ENCODE measurements at places on chromosomes 6 and 20.

DNA sequence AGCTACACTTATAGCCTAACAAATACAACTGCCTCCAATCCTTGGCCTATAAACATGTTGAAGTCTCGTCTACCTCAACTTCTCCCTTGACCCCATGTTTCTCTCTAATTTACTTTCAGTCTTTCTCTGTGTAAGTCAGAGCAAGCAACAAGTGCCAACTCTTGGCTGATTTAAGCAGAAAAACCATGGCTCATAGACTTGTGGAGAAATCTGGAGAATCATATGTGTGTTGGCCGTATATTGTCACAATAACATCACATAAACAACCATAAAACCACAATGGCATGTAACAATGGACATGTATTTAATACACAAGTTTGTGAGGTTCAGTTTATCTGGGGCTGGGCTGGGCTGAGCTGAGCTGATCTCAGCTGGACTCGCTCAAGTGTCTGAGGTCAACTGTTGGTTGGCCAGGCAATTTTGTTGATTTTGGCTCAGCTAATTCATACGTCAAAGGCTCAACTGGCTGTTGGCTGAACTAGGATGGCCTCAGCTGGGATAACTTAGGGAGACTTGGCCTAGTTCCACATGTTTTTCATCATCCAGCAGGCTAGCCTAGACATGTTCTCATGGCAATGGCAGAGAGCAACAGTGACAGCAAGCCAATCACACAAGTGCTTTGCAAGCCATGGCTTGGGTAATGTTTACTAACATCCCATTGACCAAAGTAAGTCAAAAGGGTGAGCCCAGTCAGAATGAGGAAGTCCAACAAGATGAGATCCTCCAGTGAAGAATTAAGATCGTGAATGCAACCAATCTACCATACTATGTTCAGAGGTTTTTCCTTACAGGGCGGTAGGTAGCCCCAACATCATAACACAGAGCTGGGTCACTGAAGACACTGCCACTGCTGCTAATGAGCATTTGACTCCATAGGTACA lies 12.9 kb upstream of the TBC1D22B start:
- DNase-seq, result no peak

DNA sequence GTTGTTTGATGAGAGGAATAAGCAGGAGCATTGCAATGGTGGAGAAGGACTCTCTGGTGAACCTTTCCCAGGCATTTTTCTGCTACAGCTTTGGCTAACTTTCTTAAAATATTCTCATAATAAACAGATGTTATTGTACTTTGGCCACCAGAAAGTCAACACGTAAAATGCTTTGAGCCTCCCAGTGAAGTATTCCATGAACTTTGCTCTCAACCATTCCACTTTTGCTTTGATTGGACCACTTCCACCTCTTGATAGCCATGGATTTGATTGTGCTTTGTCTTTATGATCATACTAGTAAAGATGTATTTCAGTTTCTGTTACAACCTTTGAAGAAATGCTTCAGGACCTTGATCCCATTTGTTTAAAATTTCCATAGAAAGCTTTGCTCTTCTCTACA lies 241.1 kb downstream of the TENT5A start:
- no peak for DNase-seq

- DNase-seq, result no peak
Measured at GRCh38 chr6:84061174-84061573, 27.6 kb downstream of the MRAP2 start.

- DNase-seq, result peak; percentile 9
Measured at GRCh38 chr6:168113226-168113625, 34.2 kb upstream of the FRMD1 start.

DNA sequence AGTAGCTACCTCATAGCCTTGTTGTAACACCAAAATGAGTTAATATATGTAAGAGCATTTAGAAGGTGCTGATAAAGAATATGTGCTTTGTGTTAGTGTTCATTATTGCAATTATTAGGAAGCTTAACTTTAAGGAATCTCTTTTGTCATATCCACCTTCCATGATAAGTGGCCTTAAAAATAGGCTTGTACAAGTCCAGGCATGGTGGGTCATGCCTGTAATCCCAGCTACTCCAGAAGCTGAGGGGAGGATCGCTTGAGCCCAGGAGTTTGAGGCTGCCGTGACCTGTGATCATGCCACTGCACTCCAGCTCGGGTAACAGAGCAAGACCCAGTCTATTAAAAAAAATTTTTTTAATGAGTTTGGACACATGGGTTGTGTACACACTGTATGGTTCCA lies 285.5 kb downstream of the ZFAND3 start:
- no peak for DNase-seq

GRCh38 chr6:36651659-36652379 lies 26.7 kb upstream of the CDKN1A start:
- no peak for DNase-seq

- no peak for DNase-seq
Measured at GRCh38 chr20:57685146-57685758, 24.6 kb downstream of the PMEPA1 start.

- DNase-seq, result peak; percentile 41
Measured at GRCh38 chr20:50111120-50111828, 1.7 kb downstream of the UBE2V1 start.

- no peak for DNase-seq
Measured at GRCh38 chr6:42889815-42890214, 10.4 kb downstream of the RPL7L1 start.

DNA sequence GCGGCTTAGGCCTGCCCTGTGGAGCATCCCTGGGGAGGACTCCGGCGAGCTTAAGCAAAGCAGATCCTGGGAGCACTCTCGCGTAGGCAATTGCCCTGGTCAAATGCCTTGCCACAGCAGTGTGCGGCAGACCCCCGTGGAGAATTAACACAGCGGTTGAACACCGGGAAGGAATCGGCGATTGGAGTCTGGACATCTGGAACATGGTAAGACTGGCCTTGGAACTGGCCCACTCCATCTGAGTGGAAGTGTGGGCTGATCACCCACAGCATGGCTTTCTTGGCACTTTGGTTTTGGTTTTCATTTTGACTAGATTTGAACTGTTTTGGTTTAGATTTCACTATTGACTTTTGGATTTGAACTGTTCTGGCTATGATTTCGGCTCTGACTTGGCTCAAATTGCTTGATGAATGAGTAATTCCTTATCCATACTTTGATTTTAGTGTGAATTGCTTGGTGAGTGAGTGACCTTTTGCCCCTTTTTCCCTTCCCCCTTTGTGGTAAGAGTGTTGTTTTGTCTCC lies 300.7 kb downstream of the RNGTT start:
- no peak for DNase-seq

- no peak for DNase-seq
Measured at GRCh38 chr20:38645351-38645750, 43.7 kb downstream of the ARHGAP40 start.

DNA sequence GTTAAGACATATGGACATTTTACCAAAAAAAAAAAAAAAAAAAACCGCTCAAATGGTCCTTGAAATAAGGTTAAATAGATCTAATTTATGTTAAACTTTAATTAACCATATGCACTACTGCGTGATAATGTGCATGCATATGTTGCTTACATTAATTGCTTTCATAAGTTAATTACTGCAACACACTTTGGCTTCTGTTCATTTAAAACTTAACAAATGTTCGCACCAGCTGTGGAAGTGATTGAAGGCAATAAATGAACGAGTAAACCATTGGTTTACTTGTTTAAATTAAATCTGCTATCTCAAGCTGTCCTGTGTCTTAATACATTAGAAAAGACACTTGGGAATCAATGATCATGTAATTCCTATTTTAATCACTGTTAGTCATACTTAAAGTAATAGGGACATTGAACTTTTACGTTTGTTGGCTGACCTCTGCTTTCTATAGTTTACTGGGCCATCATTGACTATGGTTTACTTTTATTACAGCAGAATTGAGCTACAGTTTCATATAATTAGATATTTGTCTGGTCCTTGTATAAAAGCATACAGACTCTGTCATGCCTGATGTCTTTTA lies 294.7 kb downstream of the KHDC1L start:
- DNase-seq, result no peak

DNA sequence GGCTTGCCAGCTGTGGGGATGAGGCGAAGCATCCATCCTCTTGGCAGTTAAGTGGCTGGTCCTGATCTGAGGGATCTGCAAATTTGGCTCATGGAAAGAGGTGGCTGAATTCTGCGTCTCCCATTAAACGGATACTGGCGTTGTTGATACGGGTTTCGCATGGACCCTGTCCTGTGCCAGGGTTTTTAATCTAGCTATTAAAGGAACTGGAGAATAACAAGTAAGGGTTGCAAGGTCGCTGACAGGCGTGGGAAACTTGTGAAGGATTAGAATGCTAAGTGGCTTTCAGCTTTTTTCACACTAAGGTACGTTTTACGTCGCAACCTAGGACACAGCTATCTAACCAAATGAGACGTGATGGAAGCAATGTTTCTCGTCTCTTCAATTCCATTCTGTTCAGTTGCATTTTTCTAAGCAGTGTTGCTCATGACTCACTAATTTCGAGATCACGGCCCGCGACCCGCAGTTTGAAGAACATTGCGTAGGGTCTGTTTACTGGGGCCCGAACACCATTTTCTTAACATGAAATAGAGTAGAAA lies 852 bp downstream of the GMNN start:
- DNase-seq, result no peak

DNA sequence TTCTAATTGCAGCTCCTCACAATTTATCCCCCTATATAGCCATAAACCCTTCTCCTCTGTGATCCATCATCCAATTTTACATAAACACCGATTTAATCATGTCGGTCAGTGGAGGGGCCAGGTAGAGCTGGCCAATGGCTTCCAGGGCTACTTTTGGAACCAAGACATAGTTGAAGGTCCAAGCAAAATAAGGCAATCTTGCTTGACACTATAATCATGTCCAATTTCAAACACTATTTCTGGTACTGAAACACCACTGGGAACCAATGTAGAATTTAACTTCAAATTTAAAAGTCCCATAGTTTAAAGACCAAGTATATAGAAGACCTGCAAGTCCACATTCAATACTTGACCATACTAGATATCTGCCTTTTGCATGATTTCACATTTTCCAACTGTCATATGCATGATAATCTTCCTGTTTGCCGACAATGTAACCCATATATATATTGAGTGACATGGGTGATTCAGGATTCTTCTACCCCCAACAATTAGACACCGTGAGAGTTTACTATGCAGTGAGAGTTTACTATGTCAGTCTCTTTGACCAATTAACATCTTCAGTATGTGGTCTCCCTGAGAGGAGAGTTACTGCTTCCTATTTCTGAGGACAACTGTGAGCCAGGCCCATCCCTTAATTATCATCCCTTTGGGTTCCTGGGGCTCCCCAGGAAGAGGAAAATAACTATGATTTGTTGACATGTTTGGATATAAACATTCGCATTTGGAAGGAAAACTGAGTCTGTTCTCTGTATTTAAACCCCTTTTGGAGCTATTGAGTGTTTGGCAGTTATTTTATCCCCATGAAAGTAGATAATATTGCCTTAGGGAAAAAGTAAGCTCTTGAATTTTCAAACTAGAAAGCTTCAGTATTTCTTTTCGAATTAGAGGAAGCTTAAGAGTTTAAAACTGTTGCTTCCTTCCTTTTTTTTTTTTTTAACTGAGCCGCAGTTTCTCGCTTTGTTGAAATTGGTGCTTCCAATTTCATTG lies 31.8 kb downstream of the SAMD3 start:
- DNase-seq, result no peak
